ENCODE measurements at places on chromosomes 5 and 9. TPM values are rescaled to one million over a fixed set of nuclear protein-coding genes. Genes with fewer than 3 reads are reported as not detected.

Gene SLC6A3
- 0.19 TPM for total RNA-seq

DNA sequence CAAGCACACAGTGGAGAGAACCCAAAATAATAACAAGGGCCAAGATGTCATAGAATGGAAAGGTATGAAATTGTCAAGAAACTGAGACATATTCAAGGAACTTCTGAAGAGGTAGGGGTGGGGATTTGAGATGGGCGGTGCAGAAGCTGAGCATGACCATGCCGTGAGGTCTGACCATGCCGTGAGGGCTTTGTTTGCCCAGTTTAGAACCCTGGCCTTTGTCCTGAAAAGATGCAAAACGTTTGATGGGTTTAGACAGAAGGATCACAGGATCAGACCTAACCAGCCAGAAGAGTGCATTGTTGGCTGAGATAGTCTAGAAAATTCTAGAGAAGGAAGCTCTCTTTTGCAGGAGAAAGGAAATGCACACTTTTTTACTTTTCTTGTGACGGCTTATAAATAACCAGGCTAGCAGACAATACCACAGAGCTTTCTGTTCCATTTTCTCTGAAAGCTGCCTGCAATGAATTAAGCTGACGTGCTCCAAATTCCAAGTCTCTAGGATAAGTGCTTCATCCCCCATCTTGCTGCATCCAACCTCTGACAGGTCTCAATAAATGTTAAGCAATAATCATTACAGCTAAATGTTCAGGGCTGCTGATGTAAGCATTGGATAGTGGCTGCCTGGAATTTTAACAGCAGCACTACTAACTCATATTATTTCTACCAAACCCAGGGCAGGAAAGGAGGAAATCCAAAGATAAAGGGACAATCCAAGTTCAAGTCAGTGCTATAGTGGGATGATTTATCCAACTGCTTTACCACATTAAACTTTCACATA, 110.9 kb upstream of the IL6ST start:
- H3K36me3 ChIP-seq: no peaks in the 10 kb centered on the region
- no peak overlapping the region for H3K4me3 ChIP-seq
- no peaks in the 10 kb centered on the region for H3K27me3 ChIP-seq
- H3K4me1 ChIP-seq: peaks cover 4% of the 10 kb centered on the region
- DNase-seq: no peak
- no peak overlapping the region for H3K27ac ChIP-seq

- H3K27me3 ChIP-seq: no peaks in the 10 kb centered on the region
- no peak for DNase-seq
- no peaks in the 10 kb centered on the region for H3K4me1 ChIP-seq
- no peaks in the 10 kb centered on the region for H3K36me3 ChIP-seq
- no peak overlapping the region for H3K4me3 ChIP-seq
Observed at GRCh38 chr9:71612889-71613288, 155.4 kb downstream of the CEMIP2 start.

Gene CCNO
- total RNA-seq: 1.6 TPM

DNA sequence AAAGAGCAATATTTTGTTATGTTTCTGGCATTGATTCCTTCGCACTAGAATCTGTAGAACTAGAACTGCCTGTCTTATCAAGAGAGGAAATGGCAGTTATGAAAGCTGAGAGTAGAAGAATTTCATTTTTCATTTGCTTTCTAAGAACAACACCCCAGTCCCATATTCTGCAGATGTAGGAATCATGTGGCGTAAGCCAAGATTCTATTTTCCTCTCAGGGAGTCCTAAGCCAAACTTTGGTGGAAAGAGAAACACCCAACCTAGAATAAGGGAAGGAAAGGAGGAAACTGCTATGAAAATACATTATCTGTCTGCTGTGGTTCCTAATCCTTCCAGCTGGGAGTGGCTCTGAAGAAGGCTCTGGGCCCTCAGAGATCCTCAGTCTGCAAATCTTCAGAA, 1176.9 kb upstream of the C9orf72 start:
- H3K4me1 ChIP-seq: no peaks in the 10 kb centered on the region
- no peaks in the 10 kb centered on the region for H3K27me3 ChIP-seq
- DNase-seq: no peak
- no peaks in the 10 kb centered on the region for H3K36me3 ChIP-seq
- no peak overlapping the region for H3K4me3 ChIP-seq

Gene PCDHGB5
- total RNA-seq: 2.6 TPM

Gene AIF1L
- 44.1 TPM for total RNA-seq

DNA sequence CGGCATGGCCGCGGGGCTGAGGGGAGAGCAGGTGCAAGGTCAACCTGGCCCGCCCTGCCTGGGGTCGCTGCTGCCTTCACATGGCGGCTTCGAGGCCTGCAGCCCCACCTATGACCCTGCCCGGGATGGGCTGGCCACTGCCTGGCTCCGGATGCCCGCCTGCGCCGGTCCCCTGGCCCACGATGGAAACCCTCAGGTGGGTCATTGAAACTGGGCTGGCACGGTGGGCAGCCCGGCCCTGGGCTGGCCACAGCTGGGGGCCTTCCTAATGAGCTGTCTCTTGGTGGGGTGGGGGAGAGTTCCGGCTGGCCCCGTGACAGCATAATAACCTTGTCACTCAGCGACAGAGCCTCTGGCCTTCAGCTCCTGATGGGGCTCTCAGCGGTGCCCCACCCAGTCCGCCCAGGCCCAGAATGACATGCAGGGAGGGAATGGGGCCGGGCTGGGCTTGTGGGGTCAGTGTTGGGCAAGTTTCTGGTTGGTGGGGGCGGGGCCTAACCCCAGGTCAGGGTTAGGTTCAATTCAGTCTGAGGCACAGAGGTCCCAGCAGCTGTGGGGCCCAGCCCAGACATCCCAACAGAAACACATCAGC, at the start of gene CCDC187:
TSS of gene CCDC187 (minus strand) at position 270 of the 592 bp plus-strand sequence. CDS start at position 6, 264 bp downstream.
- no peak for DNase-seq
- H3K4me3 ChIP-seq: no peak within 1 kb of the TSS
- H3K4me1 ChIP-seq: no peaks in the 10 kb centered on the region
- H3K36me3 ChIP-seq: no peaks in the 10 kb centered on the region
- H3K27ac ChIP-seq: no peak within 1 kb of the TSS
- H3K27me3 ChIP-seq: no peaks in the 10 kb centered on the region

DNA sequence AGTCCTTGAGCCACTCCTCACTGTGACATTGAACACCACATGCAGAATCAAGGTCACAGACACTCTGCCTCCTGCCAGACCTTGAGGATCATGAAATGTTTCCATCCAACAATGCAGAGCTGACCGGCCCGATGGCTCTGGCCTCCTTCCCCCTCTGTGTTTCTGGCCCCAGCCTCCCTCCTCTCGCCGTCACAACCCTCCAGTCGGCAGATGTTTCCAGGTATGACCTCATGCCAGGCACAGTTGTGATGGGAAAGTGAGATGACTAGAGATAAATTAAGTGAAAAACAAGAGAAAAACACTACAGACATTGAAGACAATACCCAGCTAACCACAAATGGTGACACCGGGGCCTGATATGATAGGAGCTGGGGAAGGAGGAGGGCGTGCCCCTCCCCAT, 9.8 kb downstream of the NTNG2 start:
- H3K36me3 ChIP-seq: no peaks in the 10 kb centered on the region
- peaks cover 67% of the 10 kb centered on the region for H3K27me3 ChIP-seq
- H3K4me1 ChIP-seq: peaks cover 6% of the 10 kb centered on the region

Gene CD274
- 1.2 TPM for total RNA-seq

- H3K27me3 ChIP-seq: peaks cover 15% of the 10 kb centered on the region
- DNase-seq: no peak
- H3K27ac ChIP-seq: no peak overlapping the region
Observed at GRCh38 chr9:134671341-134672113, 29.9 kb downstream of the COL5A1 start.

Gene PROP1
- not detected for total RNA-seq

Gene FAM78A
- total RNA-seq: 0.79 TPM

GRCh38 chr5:118628660-118629354, 359.5 kb downstream of the DTWD2 start:
- DNase-seq: no peak
- peaks cover 4% of the 10 kb centered on the region for H3K27me3 ChIP-seq
- H3K27ac ChIP-seq: no peak overlapping the region

GRCh38 chr5:56535347-56535746, 280.0 kb upstream of the MAP3K1 start:
- H3K27me3 ChIP-seq: no peaks in the 10 kb centered on the region
- no peak for DNase-seq
- peak overlapping the region; percentile 93 for H3K27ac ChIP-seq
- H3K4me1 ChIP-seq: peaks cover 4% of the 10 kb centered on the region
- peaks cover 8% of the 10 kb centered on the region for H3K36me3 ChIP-seq

DNA sequence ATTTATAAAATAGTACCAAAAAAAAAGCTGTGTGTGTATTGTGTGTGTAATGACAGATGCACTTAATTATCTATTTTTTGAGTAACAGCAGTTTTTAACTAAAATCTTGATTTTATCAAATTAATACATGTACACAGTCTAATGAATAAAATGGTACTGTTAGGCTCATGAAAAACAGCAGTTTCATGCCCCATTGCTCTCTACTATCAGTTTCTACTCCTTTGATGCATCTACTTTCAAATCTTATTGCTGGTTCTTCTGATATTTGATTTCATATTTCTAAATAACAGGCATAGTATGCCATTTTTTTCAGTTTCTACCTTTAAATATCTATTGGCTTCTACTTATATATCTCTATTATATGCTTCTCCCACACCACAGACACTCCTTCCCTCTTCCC, 117.4 kb downstream of the CCDC171 start:
- no peaks in the 10 kb centered on the region for H3K27me3 ChIP-seq
- H3K36me3 ChIP-seq: peaks cover 8% of the 10 kb centered on the region
- H3K4me1 ChIP-seq: no peaks in the 10 kb centered on the region
- no peak overlapping the region for H3K27ac ChIP-seq
- H3K4me3 ChIP-seq: no peak overlapping the region
- no peak for DNase-seq

- H3K4me1 ChIP-seq: no peaks in the 10 kb centered on the region
- H3K4me3 ChIP-seq: no peak overlapping the region
- H3K27ac ChIP-seq: peak overlapping the region; percentile 65
- H3K27me3 ChIP-seq: no peaks in the 10 kb centered on the region
Observed at GRCh38 chr5:72346398-72346797, 26.2 kb downstream of the PTCD2 start.

GRCh38 chr9:95907794-95908193, 32.3 kb downstream of the ERCC6L2 start:
- H3K27ac ChIP-seq: no peak overlapping the region
- DNase-seq: no peak
- peaks cover 29% of the 10 kb centered on the region for H3K36me3 ChIP-seq
- no peaks in the 10 kb centered on the region for H3K27me3 ChIP-seq
- H3K4me3 ChIP-seq: no peak overlapping the region

DNA sequence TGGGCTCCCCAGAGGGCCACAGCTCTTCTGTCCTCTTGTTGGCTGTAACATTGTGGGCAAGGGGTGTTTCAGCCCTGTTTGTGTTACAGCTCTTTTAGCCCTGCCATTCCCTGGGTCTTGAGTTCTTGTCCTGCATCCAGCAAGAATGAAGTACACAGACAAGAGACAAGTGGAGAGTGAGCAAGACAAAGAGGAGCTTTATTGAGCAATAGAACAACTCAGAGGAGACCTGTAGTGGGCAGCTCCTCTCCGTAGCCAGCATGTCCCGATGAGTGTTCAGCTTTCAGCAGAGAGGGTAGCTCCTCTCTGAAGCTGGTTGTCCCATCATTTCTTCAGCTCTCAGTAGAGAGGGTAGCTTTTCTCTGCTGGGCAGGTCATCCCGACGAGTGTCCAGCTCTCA, 22.9 kb downstream of the JMY start:
- no peaks in the 10 kb centered on the region for H3K27me3 ChIP-seq
- DNase-seq: no peak
- H3K4me3 ChIP-seq: no peak overlapping the region
- peaks cover 13% of the 10 kb centered on the region for H3K4me1 ChIP-seq

- no peaks in the 10 kb centered on the region for H3K36me3 ChIP-seq
- H3K27ac ChIP-seq: peak overlapping the region; percentile 86
- H3K27me3 ChIP-seq: peaks cover 8% of the 10 kb centered on the region
Observed at GRCh38 chr5:167294882-167295680, 996.4 kb upstream of the WWC1 start.

Gene TAL2
- not detected for total RNA-seq

Gene PCDHB12
- total RNA-seq: 2.3 TPM

- no peaks in the 10 kb centered on the region for H3K4me1 ChIP-seq
- DNase-seq: no peak
- no peak overlapping the region for H3K4me3 ChIP-seq
Observed at GRCh38 chr9:27280860-27281259, 16.1 kb downstream of the EQTN start.
